ENCODE measurements at places on chromosomes 6 and 20.

DNA sequence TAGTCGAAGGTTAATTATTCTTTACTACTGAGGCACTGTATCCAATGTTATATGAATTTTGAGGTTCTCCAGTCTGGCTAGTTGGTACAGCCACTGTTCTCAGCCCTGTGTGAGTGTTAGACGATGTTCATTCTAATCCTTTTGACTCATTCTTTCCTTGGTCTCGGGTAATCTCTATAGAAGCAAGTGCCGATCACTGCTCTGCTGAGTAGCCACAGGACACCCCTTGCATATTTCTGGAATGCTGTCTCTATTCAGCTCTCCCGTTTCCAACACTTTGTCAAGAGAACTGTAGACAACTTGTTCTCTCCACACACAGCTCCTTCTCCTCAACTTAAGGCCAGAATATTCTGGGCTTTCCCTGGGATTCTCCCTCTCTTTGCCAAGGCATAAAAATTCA, 42.4 kb upstream of the PLCB1 start:
- no peak for DNase-seq

DNA sequence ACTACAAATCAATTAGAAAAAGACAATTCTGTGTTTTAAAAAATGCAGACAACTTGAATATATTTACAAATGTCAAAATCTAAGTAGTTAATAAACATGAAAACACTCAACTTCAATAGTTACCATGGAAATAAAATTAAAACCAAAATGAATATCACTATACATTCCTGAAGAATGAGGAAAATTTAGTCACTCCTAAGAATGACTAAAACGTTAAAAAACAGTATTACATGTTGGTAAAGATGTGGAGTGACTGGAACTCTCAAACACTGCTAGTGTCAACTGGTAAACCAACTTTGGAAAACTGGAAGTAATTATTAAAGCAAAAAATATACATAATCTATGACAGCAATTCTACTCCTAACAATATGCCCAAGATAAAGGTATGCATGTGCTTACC, 36.3 kb downstream of the AHI1 start:
- no peak for DNase-seq

- DNase-seq, result no peak
Measured at GRCh38 chr6:127786109-127786508, 114.7 kb downstream of the THEMIS start.

DNA sequence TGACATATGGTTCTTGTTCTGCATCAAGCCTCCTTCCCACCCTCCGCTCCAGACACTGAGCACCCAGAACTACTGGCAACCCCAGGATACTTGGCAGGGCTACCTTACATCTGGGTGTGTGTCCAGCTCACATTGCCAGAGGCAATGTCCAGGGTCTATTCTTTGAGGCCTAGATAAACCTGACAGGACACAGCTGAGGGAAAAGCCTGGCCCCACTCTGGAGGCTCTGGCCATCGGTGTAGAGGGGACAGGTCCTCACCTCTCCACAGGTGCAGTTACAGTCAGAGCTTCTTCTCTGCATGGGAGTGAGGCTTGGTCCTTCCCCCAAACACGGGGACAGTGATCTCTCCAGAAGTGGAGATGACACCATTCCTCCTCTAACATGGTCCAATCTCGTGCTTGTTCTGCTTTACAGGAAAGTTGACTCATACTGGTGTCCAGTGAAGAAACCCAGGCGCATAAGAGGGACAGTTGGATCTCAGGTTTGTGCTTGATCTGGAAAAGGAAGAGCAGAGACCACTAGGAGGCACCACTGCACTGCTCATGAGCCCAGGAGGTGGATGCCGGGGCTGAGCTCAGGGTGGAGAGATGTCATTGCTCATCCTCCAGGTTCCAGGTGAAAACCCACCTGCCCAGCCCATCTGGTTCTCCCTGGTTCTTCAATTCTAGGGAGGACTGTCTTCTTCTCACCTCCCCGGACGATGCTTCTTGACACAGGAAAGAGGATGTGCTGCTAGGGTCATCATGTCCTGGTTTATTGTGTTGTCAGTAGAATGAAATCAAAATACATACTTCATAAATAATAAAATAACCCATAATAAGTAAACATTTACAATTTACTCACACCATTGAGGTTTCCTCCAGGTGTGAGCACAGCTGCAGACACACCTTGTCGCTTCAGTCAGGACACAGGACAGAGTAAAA, 14.7 kb downstream of the HLA-F start:
- DNase-seq, result peak; percentile 73
